ENCODE measurements at places on chromosomes 3 and 15.

- no peak for DNase-seq
These were observed 14.8 kb downstream of the LTF start for GRCh38 chr3:46449755-46450552.

DNA sequence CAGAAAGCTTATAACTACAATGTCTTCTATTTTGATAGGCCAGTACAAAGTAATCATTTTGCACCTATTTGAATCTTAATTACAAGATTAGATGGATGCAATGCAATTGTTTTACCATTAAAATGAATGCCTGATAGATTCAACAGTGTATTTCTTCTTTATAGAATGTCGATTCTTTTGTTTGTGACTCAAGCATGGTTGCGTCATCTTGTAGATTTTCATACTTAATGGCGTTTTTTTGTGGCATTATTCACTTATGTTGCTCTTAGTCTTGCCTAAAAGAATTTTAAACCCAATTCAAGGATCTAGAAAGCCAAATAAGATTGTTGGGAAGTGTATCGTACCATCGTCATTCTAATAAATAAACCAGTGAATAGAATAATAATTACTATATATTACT, 21.4 kb downstream of the ZBTB38 start:
- DNase-seq = no peak

- no peak for DNase-seq
These were observed 49.8 kb downstream of the NIPA2 start for GRCh38 chr15:22888120-22888859.

- DNase-seq = no peak
These were observed 5.9 kb upstream of the RPS27L start for GRCh38 chr15:63163217-63163616.

DNA sequence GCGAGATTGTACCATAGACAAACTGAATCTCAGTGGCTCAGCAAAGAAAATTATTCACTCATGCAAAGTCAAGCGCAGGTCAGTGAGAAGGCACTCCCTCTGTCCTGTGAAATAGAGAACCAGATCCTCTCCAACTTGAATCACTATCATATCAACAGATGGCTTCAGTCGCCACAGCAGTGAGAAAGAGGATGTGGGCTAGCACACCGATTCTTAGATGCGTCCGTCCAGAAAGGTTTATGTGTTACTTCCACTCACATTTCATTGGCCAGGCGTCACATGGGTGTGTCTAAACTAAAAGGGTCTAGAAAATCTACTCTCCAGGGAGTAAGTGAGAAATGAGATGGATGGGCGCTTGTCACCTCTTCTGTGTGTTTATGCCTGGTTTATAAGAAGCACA, 141.6 kb upstream of the KBTBD8 start:
- no peak for DNase-seq

Data from activated naive CD4-positive, alpha-beta T cell treated with Interleukin-2 at 50 U/mL for 16 hours (primary cell).